ENCODE measurements at places on chromosomes 3 and 15. TPM values are rescaled to one million over a fixed set of nuclear protein-coding genes. Genes with fewer than 3 reads are reported as not detected.

The GNB5 gene
- total RNA-seq = 42.3 TPM

The IL5RA gene
- not detected for total RNA-seq

The MUC20 gene
- total RNA-seq = 0.38 TPM

The GPR176 gene
- total RNA-seq = 250 TPM

The RARRES1 gene
- total RNA-seq = 111 TPM

The NUDT16 gene
- 9.9 TPM for total RNA-seq

The TCAIM gene
- 36.6 TPM for total RNA-seq

The C3orf20 gene
- total RNA-seq = under 0.01 TPM
